ENCODE measurements at places on chromosomes 13 and 19.

DNA sequence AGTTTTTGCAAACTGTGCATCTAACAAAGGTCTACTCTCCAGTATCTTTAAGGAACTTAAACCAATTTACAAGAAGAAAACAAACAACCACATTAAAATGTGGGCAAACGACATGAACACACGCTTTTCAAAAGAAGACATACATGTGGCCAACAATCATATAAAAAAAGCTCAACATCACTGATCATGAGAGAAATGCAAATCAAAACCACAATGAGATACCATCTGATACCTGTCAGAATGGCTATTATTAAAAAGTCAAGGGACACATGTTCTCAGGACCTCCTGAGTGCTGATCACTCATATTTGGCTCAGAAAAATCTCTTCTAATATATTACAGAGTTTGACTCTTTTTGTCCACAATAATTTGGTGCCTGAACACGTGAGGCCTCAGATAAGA, 14.2 kb upstream of the LILRB1 start:
- no peak for DNase-seq

DNA sequence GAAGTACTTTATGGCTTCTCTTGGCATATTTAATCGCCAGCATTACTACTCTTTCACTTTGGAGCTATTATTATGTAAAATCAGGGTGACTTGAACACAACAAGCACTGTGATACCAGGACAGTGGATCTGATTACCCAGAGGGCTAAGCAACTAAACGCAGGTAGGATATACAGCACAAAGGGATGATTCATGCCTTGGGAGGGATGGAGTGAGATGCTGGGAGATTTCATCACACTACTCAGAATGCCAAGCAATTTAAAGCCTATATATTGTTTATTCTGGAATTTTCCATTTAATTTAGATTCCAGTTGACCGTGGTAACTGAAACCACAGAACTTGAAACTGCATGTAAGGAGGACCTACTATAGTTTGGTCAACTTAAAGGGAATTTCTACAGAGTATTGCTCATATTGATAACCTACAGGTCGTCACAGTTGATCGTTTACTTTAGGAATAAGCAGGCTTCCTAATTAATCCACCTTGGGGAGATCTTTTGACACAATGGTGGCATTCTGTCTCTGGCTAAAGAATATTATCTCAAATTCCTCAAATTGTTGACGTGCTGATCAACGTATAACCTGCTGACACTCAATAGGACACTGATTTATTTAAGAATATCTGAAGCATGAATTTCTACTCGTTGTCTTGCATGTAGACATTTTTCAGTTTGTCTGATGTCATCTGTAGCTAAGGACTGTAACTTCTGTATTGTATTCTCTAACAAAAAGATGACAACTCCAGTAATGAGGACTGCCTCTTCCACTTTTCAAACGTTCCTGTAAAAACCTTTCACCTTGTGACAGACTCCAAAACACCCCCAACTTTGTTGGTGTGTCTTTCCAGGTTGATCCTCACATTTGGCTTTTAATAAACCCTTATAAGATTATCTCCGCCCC, 254.2 kb downstream of the GPC5 start:
- DNase-seq: no peak

DNA sequence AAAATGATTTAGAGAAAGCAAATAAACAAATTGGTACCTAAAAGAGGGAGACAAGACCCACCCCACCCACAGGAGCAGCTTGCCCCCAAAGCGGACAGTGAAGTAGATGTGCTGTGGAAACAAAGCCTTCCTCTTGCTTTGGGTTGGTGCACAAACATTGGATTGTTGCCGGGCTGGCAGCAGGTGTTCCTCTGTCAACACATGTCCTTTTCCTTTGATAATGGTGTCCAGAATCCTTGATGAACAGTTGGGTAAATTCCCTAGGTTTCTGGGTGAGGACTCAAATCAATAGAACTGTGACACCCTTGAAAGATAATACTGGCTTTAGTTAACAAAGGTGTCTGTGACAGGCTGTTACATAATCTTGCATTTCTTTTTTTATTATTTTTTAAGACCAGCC, 311.8 kb downstream of the SPRY2 start:
- no peak for DNase-seq

- DNase-seq: no peak
Observed at GRCh38 chr13:82636119-82636518, 1246.2 kb downstream of the SLITRK1 start.

DNA sequence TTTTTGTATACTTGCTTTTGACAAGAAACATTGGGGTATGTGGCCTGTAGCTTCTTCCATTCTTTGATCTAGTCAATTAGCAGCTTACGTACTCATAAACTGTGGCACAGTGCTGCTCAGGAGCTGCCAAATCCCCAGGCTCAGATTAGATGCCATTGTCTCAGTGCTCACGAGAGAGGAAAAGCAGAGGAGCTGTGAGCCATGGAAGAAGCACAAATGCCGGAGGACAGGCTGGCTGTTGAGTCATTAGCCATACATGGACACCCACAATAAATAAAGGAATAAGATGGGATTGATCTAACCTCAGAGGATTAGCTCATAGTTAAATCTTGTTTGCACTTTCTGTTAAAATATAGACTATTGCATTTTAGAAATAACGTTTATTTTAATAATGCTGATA, 121.7 kb downstream of the POSTN start:
- DNase-seq: no peak

DNA sequence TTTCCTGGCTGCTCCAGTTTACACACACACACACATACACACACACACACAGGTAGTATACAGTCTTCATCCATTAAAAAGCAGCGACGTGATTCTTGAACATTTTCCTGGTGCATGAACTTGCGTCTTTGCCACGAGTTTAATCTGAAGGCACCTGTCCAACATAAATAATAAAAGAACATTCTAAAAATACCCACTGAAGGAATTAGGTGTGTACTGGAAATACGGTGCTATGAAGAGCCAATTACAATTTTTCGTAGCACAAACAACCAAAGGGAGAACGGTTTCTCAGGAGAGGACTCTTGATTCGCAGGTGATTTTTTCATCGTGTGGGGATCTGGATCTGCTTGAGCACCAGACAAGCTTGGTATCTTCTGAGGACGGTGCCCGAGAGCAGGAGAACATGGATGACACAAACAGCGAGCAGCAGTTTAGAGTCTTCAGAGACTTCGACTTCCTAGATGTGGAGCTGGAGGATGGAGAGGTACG, 61.2 kb downstream of the ZAR1L start:
- no peak for DNase-seq

DNA sequence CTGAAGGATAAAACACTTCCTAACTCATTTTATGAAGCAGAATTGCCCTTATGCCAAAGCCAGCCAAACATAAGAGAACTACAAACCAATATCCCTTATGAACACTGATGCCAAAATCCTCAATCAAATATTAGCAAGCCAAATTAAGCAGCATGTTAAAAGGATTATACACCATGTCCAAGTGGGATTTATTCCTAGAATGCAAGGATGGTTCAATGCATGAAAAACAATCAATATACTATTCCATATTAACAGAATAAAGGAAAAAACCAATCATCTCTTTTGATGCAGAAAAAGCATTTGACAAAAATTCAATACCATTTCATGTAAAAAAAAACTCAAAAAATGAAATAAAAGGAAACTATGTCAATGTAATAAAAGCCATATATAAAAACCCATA, 10.9 kb downstream of the ZNF792 start:
- no peak for DNase-seq

DNA sequence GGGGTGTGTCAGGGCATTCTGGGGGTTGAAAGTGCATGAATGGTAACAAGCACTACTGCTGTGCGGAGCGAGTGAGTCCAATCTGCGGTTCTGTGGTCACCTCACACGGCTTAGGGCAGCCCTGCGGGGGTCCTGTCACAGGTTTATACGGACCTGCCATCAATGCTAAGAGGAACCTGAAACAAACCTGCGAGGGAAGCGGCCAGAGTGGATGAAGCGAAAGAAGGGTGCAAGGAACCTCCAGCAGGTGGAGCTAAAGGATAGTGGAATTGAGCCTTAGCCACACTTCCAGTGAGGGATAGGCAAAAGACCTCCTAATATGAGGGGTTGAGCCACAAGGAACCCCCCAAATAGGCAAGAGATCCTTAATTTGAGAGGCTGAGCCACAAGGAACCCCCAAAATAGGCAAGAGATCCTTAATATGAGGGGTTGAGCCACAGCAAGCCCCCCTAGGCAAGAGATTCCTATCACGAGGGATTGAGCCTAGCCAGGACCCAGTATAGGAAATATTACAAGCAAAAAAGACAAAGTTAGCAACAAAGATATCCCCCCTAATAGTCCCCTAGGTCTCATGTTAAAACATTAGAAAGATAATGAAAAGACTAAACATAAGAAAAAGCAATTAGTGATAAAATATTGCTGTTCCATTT, 6.3 kb upstream of the ZNF69 start:
- peak; percentile 58 for DNase-seq

DNA sequence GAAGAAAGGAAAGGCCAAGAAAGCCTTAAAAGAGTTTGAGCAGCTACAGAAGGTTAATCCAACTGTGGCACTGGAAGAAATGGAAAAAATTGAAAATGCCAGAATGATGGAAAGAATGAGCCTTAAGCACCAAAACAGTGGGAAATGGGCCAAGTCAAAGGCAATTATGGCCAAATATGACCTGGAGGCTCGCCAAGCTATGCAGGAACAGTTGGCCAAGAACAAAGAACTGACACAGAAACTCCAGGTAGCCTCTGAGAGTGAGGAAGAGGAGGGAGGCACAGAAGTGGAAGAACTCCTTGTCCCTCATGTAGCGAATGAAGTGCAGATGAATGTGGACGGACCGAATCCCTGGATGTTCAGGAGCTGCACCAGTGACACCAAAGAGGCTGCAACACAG, 5.1 kb downstream of the UTP14C start:
- no peak for DNase-seq

DNA sequence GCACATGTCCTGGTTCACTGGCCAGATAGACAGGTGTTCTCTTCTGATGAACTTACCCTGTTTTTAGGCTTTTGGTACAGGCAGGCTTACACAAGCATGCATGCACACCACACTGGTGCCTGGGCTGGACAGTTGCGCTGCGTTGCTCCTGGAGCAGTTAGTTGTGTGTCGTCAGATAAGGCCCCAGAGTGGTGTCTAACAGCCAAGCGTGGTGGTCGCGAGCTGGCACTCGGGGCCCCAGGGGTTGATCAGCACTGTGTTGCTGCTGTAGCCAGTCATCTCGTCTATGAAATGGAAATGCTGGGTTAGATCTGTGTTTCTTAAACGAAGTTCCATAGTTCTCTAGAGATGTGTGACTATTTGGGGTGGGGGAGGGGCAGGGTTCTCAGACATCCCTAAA, 24.6 kb upstream of the TEX29 start:
- no peak for DNase-seq

DNA sequence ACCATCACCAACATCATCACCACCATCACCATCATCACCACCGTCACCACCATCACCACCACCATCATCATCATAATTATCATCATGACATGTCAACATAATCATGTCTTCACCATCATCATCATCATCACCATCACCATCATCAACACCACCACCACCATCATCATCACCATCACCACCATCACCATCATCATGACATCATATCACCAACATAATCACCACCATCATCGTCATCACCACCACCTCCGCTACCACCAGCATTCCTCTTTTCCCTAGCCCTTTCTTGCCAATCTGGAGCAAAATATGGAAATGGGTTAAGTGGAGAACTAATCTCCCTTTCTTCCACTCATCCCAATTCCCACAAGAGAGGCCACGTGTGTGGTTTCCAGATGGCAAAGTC, 1.1 kb upstream of the TTYH1 start:
- DNase-seq: no peak

All from K562 (cell line).